Stimulated activated CD8-positive, alpha-beta memory T cell treated with anti-CD3 and anti-CD28 coated beads, Interleukin-7, amount 100 ng/mL, for 1 hour (primary cell): ENCODE measurements at places on chromosomes 16 and 17.

DNA sequence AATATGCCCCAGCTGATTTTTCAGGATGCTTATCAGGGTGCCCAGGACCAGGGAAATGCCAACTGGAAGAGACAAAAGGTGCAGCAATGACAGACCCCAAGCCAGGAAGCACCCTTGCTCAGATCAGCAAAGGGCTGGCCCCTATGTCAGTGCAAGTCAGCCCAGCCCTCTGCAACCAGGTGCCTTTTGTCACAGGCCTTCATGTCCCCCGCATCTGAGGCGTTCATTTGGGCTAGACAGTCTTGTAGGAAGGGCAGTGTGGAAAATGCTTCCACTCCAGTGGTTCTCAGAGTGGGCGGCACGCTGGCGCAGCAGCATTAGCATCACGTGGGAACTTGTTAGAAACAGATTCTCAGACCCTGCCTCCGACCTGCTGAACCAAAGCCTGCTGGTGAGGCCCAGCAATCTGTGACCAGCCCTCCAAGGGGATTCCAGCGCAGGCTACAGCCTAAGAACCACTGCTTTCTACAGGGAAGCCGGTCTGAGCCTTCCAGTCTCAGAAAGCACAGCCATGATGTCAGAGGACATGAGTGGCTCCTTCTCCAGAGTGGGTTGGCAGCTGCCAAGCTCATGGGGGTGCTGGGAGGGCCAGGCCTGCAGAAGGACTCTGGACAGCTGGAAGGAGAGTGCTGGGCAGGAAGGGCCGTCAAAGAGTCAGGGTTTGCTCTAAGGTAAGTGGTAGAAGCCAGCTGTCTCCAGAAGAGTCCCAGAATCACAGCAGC lies 13.1 kb downstream of the SLC47A2 start:
- DNase-seq = no peak

- no peak for DNase-seq
These were observed 268.1 kb downstream of the HS3ST3A1 start for GRCh38 chr17:13333661-13334060.

DNA sequence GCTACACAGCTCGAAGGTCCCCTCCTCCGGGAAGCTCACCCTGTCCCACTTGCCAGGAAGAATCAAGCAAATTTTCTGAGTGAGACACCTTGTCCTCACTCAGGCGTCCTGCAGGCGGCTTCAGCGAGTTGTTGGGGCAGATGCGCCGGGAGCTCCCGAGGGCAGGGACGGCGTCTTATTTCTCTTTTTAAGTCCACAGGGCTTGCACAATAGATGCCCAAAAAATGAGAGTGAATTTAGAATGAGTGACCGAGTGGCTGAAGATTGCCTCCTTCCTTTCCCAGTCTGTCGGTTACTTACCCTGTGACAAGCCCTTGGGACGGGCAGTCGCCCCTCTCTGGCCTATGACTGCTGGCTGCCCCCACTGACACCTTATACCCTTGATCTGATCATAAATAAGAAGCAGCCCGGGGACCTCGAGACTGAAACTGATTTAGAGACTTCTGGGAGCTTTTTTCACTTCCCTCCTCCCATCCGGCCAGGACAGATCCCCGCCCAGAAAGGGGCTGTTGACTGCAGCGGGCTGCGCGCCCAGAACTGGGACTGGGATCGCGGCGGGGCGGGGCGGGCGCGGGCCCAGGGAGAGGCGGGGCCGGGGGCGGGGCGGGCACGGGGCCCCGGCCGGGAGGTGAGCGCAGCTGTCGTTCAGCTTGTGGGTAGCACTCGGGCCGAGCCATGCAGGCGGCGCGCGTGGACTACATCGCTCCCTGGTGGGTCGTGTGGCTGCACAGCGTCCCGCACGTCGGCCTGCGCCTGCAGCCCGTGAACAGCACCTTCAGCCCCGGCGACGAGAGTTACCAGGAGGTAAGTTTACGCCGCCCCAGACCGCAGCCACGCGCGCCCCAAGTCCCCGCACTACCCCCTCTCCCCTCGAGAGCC lies at the start of gene TTYH2:
TSS of gene TTYH2 (plus strand) at position 659 of the 879 bp plus-strand sequence. CDS start at position 676, 17 bp downstream.
- peak; percentile 36 for DNase-seq

DNA sequence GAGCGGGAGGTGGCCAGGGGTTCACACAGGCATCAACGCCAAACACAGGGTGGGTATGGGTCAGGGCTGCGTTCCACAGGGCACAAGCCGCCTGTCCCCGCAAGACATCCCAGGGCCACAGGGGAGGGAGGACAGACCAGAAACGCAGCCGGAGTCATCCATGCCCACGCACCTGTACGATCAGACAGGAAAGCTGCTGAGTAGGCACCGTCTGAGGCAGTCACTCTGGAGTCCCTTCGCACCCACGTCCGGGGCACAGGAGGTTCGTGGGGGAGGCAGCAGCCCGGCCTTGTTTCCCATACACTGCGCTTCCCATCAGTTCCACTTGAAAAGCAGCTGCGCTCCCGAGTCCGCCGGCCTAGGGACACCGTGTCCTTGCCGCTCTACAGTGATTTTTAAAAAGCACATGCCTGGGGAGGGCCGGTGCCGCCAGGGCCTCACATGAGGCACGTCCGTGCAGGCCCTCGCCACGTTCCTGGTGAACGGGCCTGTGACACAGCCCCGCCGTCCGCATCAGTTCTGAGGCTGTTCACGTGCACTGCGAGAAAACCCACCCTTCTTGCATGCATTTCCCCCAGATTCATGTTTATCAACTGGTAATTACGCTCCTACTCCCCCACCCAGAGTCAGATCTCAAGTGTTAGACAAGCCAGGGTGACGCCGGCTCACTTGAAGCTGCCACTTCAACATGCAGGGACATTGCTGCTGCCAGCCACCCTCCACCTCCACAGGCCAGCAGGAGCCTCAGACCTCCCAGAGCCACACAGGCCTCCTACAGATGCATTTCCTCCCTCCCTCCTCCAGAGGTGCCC lies 34.8 kb downstream of the WDR45B start:
- DNase-seq = no peak

GRCh38 chr16:83031524-83031923 lies 404.8 kb downstream of the CDH13 start:
- DNase-seq = no peak

- DNase-seq = peak; percentile 15
These were observed 510.7 kb downstream of the MAF start for GRCh38 chr16:79089735-79090284.

DNA sequence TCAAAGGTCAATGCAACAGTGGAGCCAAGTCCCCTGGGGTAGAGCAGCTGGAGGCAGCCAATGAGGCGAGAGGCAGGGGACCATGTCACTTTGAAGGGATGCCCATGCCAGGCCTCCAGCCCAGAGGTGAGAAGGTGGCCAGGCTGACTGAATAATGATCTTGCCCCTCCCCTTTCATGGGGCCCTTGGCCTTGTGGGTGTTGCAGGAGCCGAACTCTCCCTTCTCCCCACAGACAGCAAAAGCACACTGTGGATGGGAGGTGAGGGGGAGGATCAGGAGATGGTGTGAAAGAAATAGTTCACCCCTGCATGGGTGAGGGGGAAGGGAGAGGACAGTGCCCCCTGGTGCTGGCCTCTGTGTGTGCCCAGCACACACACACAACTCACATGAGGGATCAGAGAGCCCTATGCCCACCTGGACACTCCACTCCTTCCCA lies 15.8 kb upstream of the TBX21 start:
- DNase-seq = no peak

GRCh38 chr17:7673239-7673638 lies 14.1 kb downstream of the TP53 start:
- DNase-seq = no peak

GRCh38 chr17:3929181-3929580 lies 12.9 kb upstream of the P2RX1 start:
- no peak for DNase-seq

DNA sequence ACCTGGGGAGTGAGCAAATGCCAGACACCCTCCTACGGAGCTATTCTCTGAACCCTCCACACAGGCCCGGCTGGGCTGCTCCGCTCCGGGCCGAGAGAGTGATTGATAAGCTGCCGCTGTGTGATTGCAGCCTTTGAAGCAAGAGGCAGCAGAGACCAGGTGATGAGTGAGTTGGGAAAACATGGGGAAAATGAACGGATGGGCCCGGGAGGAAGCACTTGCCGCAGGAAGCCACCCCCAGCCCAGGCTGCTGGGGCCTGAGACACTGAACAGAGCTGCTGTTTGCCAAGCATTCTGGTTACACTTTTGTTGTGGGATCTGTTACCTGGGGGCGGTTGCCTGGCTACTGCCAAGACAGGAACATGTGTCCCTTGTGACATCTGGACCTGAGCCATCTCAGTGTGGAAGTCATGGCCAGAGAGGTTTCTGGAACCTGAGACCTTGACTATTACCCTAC lies 46.4 kb upstream of the KLHDC4 start:
- no peak for DNase-seq

GRCh38 chr17:43330876-43331639 lies 67.7 kb upstream of the ARL4D start:
- no peak for DNase-seq

GRCh38 chr16:11297492-11298142 lies 16.5 kb upstream of the PRM1 start:
- peak; percentile 33 for DNase-seq

DNA sequence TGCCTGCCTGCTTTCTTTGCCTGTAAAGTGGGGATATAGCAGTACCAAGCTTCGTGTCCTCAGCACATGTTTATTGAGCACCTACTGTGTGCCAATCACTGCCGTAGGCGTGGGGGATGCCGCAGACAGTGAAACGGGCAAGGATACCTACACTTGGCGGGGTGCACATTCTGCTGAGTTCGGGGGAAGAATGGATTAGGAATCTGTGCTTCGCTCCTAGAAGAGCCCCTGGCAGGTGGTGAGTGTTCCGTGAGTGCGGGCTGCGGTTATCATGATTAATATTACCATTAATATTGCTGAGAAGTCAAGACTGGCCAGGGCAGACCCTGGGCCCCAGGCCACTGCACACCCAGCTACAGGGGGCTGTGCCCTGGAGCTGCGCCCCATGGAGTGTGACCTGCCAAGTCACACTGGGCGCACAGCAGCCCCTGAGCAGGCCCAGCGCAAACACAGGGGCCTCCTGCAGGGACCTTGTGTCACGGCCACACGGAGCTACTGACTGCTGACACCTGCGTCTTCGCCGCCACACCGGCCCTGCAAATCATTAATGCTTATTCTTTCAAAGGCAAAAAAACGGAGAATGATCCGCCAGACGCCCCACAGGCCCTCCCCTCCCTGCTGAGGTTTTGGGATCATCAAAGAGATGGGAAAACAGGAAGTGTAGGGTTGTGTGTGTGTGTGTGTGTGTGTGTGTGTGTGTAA lies 213.4 kb upstream of the GSE1 start:
- DNase-seq = no peak

- DNase-seq = no peak
These were observed 40.2 kb upstream of the MAF start for GRCh38 chr16:79640513-79641360.

DNA sequence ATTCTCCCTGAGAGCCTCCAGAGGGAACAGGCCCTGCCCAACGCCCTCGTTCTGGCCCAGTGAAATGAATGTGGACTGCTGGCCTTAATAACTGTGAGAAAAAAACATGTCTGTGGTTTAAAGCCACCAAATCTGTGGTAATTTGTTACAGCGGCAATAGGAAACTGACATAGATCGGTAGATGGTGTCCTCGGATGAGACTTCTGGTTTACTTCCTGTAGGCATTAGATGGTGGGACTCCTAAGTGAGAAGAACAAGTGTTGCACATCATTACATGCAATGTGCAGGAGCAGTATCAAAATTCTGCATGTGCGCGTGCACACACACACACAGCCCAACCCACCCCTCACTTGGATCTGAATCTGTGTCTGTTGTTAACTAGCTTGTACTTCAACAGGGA lies 42.0 kb downstream of the CDK5R1 start:
- DNase-seq = no peak

DNA sequence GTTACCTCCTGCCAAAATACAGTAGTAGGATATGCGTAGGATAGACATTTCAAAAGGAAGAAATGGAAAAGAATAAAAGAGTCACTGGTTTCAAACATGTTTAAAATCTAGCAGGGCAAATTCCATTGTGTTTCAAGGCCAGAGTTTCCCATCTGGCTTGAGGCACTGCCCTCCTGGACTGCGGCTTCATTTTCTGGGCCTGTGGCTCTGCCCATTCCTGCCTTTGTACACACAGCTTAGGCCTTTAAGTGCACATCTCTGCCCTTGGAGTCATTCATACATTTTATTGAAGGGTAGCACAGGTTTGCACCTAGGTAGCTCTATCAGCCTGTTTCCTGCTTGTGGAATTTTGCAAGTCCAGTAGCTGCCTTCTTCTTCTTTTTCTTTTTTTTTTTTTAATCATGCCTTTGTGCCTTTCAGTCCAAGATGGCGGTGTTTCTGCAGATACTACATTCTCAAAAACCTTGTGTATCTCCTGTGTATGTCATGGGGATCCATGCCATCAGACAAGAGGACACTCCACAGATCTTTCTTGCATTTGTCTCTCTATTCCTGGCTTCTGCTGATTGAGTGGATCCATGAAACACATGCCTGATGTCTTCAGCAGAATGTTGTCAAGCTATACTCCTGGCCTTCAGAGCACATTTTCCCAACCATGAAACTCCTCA lies 282.9 kb downstream of the BCAS3 start:
- DNase-seq = no peak

GRCh38 chr16:53502331-53503269 lies at the start of gene AKTIP:
TSS of gene AKTIP (minus strand) at chr16:53503209. CDS start at chr16:53500259, 2,950 bp downstream.
- DNase-seq = no peak

GRCh38 chr16:22260490-22260889 lies 36.7 kb upstream of the POLR3E start:
- DNase-seq = no peak

DNA sequence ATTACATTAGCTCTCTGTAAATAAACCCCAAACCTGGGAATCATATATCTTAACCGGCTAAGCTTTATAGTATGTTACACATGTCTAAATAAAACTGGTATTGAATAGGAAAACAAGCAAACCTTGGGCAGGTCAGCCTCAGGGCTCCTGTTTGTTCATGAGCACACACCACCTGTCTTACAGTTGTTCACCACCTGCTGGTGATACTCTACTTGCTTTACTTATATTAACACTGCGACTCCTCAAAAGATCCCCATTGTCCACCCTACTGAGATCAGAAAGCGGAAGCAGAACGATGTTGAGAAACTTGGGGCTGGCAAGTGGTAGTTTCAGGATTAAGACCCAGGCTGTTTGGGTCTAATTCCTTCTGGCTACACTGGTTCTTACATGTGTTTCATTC lies 16.4 kb downstream of the CDH13 start:
- no peak for DNase-seq

DNA sequence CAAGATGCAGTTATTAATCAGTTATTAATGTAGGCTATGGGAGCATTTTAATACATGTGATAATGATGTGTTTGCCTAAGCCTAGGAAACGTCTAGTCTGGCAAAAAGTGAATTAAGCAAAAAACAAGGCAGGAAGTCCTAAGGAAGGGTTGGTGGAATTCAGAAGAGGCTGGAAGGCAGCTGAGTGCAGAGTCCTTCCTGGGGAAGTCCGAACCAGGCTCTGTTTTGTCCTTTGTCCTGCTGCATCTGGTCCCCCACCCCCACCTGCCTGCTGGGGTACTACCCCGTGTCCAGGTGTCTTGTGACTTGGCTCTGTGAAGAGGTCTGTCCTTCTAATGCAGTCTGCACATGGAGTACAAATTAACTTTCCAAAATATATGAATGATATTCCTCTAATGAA lies 1.5 kb upstream of the MYH10 start:
- no peak for DNase-seq

- DNase-seq = no peak
These were observed 1.4 kb upstream of the MRPL28 start for GRCh38 chr16:371515-372301.

- no peak for DNase-seq
These were observed 1.2 kb downstream of the OR1F1 start for GRCh38 chr16:3188925-3189825.
